Stimulated activated CD8-positive, alpha-beta memory T cell treated with anti-CD3 and anti-CD28 coated beads, Interleukin-7, amount 100 ng/mL, for 24 hours (primary cell): ENCODE measurements at places on chromosomes 11 and 22.

GRCh38 chr22:47619631-47620030 lies 857.2 kb downstream of the TBC1D22A start:
- no peak for DNase-seq

DNA sequence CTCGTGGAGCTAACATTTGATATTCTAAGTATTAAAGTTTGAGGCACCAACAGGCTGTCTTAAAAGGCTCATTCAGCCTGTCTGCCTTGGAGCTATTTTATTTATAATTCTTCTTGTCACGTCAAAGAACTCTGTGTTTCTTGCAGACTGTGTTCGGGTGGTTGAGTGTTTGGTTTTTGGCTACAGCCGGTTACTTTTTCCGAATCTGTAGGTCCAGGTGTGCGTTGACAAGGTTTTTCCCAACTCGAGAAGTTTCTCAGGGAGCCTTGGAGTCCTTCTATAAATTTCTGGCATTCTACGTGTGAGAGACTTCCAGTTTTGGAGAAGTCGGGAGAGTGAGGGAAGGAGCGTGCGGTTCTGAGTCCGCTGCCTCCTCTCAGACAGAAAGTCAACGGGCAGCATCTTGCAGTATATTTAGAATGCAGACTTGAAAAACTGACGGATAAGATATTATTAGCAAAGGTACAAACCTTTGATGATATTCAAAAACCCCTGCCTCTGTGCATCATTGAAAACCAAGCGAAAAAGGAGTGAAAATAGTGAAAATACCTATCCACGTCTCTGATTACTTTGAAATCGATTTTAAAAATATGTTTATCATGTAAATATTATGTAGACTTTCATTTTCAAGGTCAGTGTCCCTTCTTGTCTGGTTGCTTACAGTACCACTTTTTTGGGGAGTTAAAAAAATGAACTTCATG lies 85.2 kb upstream of the PPARA start:
- DNase-seq: no peak

- DNase-seq: no peak
Observed at GRCh38 chr11:69663326-69663725, 11.8 kb downstream of the LTO1 start.

- no peak for DNase-seq
Observed at GRCh38 chr11:16774936-16775613, 36.6 kb downstream of the C11orf58 start.

DNA sequence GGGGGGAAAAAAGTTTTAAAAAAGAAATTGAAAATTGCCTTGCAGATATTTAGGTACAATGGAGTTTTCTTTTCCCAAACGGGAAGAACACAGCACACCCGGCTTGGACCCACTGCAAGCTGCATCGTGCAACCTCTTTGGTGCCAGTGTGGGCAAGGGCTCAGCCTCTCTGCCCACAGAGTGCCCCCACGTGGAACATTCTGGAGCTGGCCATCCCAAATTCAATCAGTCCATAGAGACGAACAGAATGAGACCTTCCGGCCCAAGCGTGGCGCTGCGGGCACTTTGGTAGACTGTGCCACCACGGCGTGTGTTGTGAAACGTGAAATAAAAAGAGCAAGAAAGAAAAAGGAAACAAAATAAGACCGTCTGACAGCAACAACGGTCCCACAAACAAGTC lies 964.9 kb downstream of the NTM start:
- DNase-seq: no peak

DNA sequence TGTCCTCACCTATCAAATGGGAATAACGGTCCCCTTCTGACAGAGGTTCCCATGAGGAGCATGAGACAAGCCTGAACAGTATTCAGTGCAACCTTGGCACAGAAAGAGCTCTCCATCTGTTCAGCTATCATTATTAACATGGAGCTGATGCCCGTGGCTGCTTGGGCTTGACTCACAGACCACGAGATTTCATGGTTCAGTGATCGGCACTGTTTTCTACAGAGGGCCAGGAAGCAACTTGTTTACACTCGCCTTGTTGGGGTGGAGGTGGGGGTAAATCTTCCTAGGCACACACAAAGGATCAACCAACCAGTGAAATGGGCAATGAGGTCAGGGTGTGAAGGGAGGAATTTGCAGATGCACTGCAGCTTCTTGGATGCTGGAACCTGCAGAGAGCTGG lies 88.2 kb downstream of the CWC15 start:
- no peak for DNase-seq

- DNase-seq: no peak
Observed at GRCh38 chr22:23251445-23252093, 71.3 kb downstream of the BCR start.

- DNase-seq: no peak
Observed at GRCh38 chr11:45282081-45282480, 4.1 kb downstream of the SYT13 start.

GRCh38 chr11:65134952-65135632 lies 773 bp upstream of the SYVN1 start:
- DNase-seq: peak; percentile 60

DNA sequence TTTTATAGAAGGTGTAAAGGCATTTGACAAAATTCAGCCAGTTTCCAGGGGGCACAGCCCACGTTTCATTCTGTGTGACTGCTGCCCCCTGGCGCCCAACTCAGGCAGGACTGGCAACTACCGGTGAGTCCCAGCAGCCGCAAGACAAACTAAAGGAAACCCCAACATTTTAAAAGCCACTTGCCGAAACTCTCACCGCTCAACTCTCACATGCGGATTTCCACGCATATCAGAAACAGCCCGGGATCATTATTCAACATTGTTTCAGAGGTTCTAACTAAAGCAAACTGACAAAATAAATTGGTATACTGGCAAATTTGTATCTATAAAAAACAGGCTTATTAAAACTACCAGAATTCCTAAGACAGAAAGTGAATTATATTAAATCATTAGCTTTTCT lies 48.2 kb downstream of the MORC2 start:
- DNase-seq: peak; percentile 79

DNA sequence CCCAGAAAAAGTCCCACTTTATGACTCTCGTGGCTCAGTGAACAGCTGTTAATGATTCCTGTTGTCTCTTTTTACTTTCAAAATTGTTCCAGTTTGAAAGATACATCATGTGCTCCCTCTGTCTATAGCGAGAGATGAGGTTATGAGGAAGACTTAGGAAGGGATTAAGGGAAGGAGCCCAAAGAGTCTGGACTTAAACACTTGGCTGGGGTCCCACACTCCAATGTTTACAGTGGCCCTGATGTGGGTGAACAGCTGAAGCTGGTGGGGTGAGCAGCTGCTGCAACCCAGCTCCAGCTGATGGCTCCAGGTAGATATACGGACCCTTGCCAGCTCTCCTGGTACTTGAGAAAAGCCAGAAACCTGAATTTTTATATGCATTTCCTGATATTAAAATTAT lies 84.5 kb upstream of the PLET1 start:
- DNase-seq: no peak

DNA sequence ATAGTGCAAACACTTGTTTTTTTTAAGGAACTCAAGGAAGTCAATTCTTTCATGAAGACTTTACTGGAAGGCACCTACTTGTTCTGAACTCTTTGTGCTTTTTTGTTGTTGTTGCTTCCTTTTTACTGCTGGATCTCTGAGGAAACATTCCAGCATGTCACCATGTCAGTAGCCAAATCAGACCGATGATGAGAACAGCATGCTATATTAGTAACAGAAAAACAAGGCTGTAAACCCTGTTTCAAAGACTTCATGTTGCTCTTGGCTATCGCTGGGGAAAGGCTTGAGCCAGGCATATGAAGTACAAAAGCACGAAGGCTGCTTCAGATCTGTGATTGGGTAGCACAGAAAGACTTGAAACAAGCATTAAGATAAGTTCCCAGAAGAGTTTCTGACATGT lies 125.6 kb upstream of the SLC5A12 start:
- no peak for DNase-seq

DNA sequence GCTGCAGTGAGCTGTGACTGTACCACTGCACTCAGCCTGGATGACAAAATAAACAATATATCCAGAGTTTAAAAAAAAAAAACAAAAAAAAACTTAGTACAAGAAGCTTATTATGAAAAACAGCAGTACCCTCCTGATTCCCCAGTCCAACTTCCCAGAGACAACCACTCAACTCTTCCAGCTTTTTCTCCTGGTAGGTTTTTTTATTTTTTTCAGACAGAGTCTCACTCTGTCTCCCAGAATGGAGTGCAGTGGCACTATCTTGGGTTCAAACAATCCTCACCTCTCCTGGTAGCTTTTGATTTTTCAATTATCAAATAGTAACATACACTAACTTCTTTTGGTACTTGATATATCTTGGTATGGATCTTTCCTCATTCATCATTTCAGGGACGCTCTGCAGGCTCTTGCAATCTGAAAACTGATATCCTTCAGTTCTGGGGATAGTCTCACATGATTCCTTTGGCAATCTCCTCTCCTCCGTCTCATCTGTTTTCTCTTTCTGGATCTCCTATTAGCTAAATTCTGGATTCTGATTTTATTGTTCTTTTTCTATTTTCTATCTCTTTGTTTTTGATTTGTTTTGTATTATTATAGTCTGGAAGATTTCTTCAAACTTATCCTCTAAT lies 44.9 kb downstream of the ALG9 start:
- DNase-seq: no peak

DNA sequence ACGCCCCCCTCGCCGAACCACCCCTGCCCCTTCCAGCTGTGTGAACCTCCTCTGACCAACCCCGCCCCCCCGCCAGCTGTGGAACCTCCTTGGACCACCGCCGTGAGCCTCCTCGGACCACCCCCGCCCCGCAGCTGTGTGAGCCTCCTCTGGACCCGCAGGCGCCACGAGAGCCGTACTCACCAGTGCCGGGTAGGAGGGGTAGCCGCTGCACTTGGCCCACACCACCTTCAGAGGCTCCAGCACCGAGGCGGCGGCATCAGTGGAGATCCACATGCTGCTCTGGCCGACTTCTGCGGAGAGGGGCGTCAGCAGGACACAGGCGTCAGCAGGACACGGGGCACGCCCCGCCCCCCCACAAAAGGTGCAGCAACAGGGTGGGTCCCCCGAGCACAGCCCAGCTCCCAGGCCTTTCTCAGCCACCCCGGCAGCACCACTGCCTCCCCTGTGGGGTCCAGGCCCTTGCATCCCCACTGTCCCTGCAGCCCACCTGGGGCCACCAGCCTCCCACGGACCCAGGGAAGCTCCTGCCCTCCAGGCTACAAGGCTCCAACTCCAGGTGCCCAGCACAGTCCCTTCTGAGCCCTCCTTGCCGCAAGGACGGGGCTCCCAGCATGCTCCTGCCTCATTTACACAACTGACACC lies 51.7 kb downstream of the BRD1 start:
- no peak for DNase-seq

GRCh38 chr22:33553493-33553892 lies 366.8 kb downstream of the LARGE1 start:
- no peak for DNase-seq

GRCh38 chr22:45420539-45420938 lies 7.0 kb downstream of the RIBC2 start:
- no peak for DNase-seq

DNA sequence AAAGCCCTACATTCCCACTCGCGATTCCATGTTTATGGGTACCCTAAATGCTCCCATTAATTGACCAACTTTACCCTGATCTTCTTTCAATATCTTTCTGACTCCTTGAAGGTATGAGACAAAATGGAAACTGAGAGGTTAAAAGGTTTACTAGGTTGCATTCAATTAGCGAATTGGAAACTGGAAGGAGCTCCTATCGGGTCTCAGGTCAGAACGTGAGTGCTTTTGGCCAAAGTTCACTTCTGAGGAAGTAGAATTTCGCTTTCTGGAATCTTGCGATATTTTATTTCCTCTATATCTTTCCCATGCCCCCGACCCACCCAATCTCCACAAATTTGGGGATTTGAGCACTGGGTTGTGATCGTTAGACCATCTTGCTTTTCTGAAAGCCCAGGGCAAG lies 2.6 kb downstream of the EHF start:
- DNase-seq: no peak

DNA sequence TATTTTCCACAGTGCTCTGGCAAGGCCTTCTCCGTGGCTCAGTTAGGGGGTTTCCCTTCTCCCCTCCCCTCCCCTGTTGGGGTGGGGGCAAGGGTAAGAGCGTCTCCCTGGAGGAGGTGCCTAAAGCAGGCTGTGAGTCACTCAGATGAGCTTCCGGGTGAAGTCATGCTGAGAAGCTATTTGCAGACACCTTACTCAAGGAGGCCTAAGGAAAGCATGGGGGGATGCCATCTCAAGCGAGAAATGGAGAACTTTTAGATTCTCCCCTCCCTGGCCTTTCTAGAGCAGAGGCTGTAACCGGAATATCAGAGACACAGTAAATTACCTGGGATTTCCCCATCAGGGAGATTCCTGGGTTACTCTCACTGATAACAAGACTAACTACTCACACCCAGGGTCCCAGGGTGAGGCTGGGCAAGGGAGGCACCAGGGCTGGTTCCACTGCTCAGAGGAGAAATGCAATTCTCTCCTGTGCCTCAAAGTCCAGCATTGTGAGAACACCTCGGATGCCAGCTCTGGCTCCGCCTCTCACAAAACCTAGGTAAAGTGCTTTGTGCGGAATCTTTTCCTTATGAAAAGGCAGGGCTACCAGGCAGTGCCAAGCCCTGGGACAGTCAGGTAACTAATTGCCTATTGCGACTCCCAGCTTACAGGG lies 123.6 kb downstream of the ABTB2 start:
- DNase-seq: peak; percentile 43

DNA sequence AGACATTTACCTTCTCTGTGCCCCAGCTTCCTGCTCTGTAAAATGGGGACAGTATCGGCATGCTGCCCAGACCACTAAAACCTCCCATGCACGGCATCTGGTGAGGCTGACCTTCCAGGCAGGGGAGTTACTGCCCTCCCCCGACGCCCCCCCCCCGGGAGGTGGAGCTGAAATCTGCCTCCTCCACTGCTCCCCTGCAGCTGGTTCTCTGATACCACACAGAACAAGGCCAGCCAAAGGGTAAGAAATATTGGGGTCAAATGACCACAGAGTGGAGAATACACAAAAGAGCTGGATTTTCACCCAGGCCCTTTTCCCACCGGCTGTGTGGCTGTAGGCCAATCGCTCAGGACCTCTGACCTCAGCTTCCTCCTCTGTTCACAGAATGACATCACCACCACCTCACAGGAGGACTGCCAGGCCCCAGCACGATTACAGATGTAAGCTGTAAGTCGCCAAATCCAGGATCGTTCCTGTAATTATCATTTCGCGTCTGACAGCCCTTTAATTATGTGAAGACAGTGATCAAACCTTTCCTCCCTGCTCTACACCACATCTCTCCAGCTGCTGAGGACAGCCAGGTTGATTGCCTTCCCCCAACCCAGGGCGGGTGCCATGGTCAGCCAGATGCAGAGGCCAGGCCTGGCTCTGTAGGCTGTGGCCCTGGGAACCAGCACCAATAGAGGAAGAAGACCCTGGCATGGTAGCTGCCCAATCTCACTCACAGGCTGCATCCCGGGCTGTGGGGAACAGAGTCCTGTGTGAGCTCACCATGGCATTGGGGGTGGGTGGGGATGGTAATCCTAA lies 35.7 kb upstream of the KLHL35 start:
- DNase-seq: no peak
